NCI-H1048 (cell line): ENCODE measurements at places on chromosomes 16 and 17.

DNA sequence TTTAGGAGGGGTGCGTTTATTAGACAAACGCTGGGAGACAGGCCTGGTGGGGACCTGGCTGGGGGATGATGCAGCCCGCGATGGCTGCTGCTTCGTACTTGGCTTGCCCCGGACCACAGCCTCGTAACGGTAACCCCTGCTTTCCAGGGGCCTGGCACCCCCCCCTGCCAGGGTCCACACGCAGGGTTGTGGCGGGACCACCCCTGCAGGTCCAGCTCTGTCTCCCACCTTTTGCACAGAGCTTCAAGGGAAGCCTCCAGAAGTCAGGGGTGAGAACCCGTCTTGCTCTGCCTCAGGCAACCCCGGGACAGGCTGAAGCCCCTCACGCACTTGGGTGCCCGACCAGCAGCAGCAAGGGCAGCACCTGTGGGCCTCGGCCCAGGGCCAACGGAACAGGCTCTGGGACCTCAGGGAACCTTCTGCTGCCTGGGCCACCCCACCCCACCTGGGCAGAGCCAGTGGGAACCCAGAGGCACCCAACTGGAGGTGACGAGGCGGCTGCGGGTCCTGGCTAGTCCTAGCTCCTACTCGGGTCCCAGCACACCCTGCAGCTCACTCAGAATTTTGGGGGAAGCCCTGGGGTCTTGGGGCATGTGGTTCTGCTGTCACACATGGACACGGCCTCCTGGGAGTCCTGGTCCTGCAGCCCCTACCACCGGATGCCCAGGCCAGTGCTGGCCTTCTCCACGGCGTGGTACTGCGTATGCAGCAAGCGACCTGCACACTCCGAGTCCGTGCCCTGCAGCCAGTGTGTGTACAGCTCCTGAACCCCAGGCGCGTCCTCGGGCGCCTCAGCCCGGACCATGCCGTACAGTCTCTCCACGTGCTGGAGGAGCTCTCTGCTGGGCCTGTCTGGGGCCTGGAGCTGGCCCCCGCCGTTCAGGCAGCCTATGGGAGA, 3.1 kb downstream of the HAGHL start:
- DNase-seq, result no peak

DNA sequence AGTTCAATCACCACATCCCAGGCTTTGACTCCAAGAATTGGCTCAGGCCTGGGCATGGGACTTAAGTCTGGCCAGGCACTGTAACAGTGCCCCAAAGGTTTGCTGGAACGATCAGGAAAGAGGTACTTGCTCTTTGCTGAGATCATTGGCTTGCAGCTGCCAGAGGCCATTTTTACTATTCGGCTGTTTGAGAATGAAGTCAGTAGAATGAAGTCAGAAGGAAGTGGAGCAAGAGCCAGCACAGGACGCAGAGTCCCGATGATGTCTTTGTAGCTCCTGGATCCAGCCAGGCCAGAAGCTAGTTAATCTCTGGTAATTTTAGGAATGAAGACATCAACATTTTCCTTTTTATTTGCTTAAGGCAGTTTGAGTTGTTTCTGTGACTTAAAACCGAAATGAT, 195.5 kb downstream of the RAB11FIP4 start:
- DNase-seq, result no peak

DNA sequence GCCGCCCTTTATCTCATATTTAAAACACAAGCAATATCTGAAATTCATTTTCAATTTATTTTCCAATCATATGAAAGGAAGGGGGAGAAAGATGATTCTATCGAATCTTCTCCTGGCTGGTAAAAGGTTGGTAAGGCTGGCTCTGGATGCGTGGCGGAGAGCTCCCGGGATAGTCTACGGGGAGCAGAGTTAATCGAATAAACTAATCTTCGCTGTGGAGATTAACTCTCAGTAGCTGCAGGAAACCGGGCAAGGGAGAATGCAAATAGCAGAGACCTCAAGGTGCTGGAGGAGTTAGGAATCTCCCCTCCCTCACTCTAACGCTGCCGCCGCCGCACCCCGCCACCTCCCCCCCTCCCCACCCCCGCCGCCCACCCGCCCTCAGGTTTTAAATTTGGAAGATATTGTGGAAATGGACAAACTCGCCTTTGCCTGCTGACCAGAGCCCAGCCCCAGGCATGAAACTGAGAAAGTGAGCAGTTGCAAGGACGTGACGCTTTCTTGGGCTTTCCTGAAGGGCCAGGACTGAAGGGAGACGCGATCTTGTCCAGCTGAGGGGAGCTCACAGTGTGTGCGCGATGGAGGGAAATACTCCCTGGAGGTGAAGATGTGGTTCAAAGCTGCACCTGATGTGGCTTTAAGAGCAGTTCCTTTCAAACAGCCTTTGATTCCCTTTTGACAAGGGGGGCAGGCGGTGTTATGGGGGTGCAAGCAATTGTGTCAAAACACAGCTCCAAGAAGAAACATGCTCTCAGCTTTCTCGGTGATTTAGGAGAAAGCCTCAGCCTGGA, 308.2 kb upstream of the IRX3 start:
- no peak for DNase-seq

- DNase-seq, result no peak
Observed at GRCh38 chr17:45666641-45667040, 117.5 kb upstream of the CRHR1 start.

GRCh38 chr17:66976781-66977201, 12.3 kb downstream of the CACNG4 start:
- DNase-seq, result no peak

- DNase-seq, result no peak
Observed at GRCh38 chr17:10499950-10500349, 18.4 kb downstream of the MYH1 start.
